ENCODE measurements at places on chromosomes 11 and 22.

DNA sequence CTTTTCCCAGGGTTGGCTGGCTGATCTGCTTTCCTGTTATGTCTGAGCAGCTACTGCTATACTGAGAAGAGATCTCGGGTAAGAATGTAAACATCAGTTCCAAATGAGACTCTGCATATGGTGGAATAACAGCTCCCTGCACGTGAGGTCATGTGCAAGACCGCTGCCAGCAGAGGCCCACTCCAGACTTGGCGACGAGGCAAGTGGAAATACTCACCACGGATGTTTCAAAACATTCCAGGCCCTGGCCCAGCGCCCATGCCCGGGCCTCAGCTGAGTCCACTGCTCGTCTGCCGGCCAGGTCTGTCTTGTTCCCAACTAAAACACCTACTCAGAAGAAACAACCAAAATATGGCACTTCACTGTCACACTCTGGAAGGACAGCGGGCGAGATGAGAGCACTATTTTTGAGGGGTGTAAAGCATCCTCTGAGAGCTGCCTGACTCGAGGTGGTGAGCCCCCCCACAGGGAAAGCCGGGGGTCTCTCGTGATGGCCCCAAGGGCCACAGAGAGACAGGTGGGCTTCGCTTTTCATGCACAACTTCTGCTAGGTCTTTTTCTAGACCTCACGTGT, 13.1 kb downstream of the IFT27 start:
- DNase-seq, result no peak

DNA sequence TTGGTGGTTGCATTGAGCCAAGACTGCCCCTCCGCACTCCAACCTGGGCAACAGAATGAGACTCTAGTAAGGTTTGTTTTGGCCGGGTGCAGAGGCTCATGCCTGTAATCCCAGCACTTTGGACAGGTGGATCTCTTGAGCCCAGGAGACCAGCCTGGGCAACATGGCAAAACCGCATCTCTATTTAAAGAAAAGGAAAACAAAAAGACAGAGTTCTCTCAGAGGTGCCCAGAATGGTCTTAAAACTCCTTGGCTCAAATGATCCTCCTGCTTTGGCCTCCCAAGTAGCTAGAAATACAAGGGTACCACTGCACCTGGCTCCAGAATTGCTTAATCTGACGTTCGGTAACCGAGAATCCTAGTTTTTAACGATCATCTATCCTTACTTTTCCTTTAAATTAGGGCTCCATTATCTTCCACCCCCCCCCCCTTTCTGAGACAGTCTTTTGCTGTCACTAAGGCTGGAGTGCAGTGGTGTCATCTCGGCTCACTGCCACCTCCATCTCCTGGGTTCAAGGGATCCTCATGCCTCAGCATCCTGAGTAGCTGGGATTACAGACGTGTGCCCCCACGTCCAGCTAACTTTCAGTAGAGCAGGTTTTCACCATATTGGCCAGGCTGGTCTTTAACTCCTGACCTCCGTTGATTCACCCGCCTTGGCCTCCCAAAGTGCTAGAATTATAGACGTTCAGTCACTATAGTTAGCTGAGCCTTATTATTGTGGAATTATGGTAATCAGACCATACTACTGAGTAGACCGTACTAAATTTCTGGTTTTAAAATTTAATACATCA, 1.7 kb downstream of the RPS25 start:
- no peak for DNase-seq

GRCh38 chr11:120061761-120062560, 76.0 kb downstream of the TRIM29 start:
- DNase-seq, result no peak

DNA sequence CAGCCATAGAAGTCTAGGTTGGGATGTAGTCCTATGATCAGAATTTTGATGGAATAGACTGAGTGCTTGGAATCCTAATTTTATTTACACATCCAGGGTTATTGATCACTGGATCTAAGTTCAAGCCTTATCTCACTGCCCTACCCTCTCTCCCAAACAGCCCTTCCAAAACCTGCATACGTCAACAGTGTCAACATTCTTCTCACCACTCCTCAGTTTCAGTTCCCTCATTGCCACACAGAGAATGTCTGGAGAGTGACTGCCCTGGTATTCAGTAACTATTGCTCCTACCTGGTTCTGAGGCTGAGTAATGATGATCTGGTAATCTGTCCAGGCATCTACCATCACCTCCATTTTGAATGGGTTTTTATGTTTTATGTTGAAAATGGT, 60.0 kb downstream of the GLYATL1 start:
- no peak for DNase-seq
